ENCODE measurements at places on chromosomes 2 and 18. TPM values are rescaled to one million over a fixed set of nuclear protein-coding genes. Genes with fewer than 3 reads are reported as not detected.

The ANKRD62 gene
- total RNA-seq: not detected

The STPG4 gene
- 1.7 TPM for total RNA-seq

The FOXD4L1 gene
- total RNA-seq: not detected

- H3K4me1 ChIP-seq: no peaks in the 10 kb centered on the region
- H3K36me3 ChIP-seq: no peaks in the 10 kb centered on the region
- no peaks in the 10 kb centered on the region for H3K27me3 ChIP-seq
- no peak overlapping the region for H3K27ac ChIP-seq
- no peak for DNase-seq
Observed at GRCh38 chr18:8667846-8668245, 37.5 kb upstream of the MTCL1 start.

GRCh38 chr2:120938045-120938771, 202.5 kb downstream of the GLI2 start:
- H3K27ac ChIP-seq: no peak overlapping the region
- no peak overlapping the region for H3K4me3 ChIP-seq
- no peaks in the 10 kb centered on the region for H3K36me3 ChIP-seq
- no peak for DNase-seq
- no peaks in the 10 kb centered on the region for H3K4me1 ChIP-seq
- H3K27me3 ChIP-seq: no peaks in the 10 kb centered on the region

DNA sequence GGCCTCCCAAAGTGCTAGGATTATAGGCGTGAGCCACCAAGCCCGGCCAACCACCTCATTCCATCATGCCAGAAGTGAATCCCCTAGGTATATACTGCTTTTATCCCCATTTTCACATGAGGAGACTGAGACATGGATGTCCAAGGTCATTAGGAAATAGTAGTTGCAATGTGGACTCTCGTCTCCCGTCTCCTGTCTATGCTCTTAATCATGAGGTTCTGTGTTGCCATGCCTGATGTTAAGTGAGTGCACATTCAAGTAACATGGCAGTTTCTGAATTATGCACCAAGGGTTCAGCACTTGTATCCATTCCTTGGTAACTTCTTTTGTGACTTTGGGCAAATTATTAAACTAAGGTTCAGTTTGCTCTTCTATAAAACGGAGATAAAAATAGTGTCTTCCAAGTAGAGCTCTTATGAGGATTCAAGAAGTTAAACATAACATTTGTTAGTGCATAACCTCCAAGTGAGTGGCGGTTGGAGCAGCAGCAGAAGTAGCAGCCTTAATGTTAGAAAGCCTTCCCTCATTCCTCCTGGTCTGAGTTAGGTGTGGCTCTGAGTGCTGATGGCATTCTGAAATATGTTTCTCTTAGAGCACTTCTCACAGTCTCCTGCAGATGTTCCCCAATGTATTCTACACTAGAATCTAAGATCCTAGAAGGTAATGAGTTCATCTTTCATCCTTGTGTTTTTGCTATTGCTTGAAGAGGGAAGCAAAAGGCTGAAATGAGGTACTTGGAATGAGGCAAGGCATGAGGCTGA, 21.9 kb downstream of the SOCS6 start:
- no peaks in the 10 kb centered on the region for H3K36me3 ChIP-seq
- no peak for DNase-seq
- no peak overlapping the region for H3K4me3 ChIP-seq
- no peak overlapping the region for H3K27ac ChIP-seq
- no peaks in the 10 kb centered on the region for H3K4me1 ChIP-seq
- no peaks in the 10 kb centered on the region for H3K27me3 ChIP-seq

DNA sequence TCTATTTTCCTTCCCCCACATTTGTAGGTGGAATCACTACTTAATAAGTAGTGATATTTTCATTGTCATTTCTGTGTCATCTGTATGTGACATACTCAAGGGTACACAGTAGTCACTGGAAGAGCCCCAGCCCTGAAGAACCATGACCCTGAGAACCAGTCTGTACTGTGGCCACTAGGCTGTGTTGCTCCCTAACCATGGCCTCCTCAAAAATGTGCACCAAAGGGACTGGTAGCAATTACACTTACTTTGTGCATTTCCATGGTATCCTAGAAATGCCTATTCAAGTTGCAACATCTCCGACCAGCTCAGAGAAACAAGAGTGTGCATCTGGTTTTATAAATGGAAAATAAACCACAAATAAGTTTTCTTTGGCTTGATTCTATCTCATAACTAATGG, 155.1 kb downstream of the DOCK10 start:
- no peak for DNase-seq
- no peak overlapping the region for H3K4me3 ChIP-seq
- H3K36me3 ChIP-seq: no peaks in the 10 kb centered on the region
- H3K27me3 ChIP-seq: no peaks in the 10 kb centered on the region
- no peak overlapping the region for H3K27ac ChIP-seq

DNA sequence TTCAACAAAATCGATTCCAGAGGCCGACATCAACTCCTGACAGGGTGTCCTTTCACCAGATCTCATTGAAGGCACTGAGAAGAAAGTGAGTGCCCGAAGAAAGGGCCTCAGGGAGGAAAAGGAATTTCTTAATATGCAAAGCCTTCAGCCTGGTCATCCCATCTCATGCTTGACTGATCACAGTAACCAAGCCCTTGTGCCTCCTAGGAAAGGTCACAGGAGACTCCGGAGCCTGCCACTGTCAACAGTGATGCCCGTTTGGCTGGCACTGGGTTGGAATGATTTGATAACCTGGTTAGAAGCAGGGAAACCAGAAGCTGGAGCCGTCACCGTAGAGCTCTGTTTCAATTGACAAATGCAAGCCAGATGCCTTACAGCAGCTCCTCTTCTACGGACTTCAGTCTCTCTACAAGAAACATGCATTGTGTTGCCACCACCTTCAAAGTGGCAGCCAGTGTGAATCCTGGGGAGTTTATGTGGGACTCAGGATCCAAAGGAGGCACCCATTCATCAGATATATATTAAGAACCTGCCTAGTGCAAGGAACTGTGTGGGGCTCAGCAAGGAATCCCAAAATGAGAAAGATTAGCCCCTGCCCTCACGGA, 24.6 kb downstream of the COX7A2L start:
- H3K4me1 ChIP-seq: no peaks in the 10 kb centered on the region
- DNase-seq: no peak
- no peak overlapping the region for H3K4me3 ChIP-seq
- H3K36me3 ChIP-seq: no peaks in the 10 kb centered on the region
- no peak overlapping the region for H3K27ac ChIP-seq
- H3K27me3 ChIP-seq: no peaks in the 10 kb centered on the region

GRCh38 chr18:24964216-24964615, 387.8 kb downstream of the ZNF521 start:
- no peak overlapping the region for H3K27ac ChIP-seq
- no peaks in the 10 kb centered on the region for H3K27me3 ChIP-seq
- peak; percentile 50 for DNase-seq
- H3K4me3 ChIP-seq: no peak overlapping the region

GRCh38 chr2:238927746-238928519, 80.0 kb downstream of the TWIST2 start:
- no peak overlapping the region for H3K27ac ChIP-seq
- H3K36me3 ChIP-seq: no peaks in the 10 kb centered on the region
- H3K4me1 ChIP-seq: no peaks in the 10 kb centered on the region
- H3K27me3 ChIP-seq: no peaks in the 10 kb centered on the region

- no peaks in the 10 kb centered on the region for H3K27me3 ChIP-seq
- H3K27ac ChIP-seq: peak overlapping the region; percentile 94
- H3K4me3 ChIP-seq: peak overlapping the region; percentile 100
- H3K36me3 ChIP-seq: no peaks in the 10 kb centered on the region
Observed at GRCh38 chr18:75208155-75208835, 644 bp downstream of the PTGR3 start.

Measured in Peyer's patch (tissue), 4 donors.